NCI-H2171 (cell line): ENCODE measurements at places on chromosomes 12 and 14.

- no peak for DNase-seq
These were observed 336.8 kb upstream of the RGS6 start for GRCh38 chr14:71595441-71595840.

DNA sequence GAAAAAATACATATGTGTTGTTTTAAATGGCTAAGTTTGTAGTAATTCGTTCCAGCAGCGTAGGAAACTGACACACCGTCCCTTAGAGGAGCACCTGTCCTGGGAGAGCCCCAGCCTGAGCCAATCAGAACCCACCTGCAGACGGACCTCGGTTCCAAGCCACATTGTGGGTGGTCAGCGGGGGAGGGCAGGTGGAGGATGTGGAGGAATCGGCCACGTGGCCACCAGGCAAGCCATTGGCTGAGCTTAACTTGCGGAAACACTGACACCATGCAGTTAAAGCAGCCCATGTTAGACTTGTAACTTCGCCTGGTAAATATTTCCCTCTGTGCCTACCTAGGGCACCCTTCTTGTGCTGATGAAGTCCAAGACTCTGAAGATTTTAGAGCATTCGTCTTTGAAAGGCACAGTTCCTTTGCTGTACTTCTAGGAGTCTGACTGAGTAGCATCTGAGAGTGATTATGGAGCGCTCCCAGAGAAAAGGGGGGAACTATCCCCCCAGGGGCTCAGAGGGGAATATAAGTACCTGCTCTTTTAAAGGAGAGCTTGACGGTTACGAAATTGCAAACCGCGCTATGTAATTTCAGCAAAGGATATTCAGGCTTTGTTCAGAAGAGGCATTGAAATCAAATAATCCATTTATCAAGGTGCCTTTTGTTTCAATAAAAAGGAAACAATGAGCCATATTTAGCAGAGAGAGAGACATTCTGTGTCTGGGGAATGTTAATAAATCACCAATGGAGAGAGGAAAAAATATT is 135.7 kb downstream of the TMEM132C start:
- DNase-seq, result no peak

DNA sequence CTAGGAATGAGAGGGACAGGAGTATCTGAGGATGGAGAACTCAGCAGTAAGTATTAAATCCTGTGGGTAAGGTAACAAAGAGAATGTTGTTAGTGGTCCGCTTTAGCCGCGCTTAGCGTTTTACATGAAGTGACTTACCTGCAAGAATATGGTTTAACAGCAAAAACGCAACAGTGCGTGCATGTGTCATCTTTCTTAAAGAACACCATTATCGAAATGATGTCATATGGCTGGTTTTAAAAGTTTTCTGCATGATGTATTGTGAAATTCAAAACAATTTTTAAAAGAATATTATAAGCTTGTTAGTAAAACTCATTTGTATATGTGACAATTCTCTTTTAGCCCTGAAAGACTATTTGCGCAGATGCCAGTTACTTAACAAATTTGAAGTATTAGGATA is 1.7 kb downstream of the LEMD3 start:
- DNase-seq, result no peak

- no peak for DNase-seq
These were observed 158.4 kb upstream of the IGF1 start for GRCh38 chr12:102638777-102639176.

GRCh38 chr14:51684760-51685159 is 33.0 kb downstream of the FRMD6 start:
- no peak for DNase-seq

GRCh38 chr12:4440187-4440941 is 5.3 kb downstream of the FGF6 start:
- no peak for DNase-seq

GRCh38 chr12:40775661-40776060 is 83.4 kb downstream of the CNTN1 start:
- no peak for DNase-seq

GRCh38 chr12:54304187-54304810 is 3.5 kb upstream of the NFE2 start:
- no peak for DNase-seq

DNA sequence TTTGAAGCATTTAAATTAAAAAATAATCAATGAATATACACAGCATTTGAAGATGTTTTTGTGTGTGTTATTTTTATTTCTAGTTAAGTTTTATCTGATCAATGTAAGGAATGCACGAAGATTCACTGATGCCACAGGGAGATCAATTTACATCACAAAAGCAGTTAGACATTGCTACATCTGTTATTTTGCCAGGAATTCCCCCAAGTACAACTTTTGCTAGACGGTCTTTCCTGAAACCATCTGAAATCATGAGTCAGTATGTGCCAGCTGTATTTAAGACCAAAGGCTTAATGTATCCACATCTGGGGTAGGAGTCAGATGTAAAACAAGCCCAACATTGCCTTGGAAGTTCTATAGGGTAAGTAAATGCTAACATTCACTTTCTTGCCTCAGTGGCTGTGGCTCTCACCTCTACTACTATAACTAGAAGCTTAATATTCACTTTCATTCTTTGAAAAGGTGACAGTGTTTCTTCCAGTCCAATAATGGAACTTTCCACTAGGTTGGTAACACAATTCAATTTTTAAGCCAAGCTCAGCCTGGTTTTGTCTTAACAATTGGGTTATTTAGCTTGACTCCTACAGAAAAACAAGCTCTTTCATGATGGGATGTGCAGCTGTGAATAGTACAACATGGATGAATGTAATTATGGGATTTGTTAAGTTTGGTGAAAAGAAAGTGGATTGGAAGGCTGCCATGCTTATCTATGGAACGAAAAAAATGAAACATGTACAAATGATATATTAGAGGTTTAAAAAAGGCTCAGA is 385.4 kb upstream of the TMEM132C start:
- DNase-seq, result no peak

DNA sequence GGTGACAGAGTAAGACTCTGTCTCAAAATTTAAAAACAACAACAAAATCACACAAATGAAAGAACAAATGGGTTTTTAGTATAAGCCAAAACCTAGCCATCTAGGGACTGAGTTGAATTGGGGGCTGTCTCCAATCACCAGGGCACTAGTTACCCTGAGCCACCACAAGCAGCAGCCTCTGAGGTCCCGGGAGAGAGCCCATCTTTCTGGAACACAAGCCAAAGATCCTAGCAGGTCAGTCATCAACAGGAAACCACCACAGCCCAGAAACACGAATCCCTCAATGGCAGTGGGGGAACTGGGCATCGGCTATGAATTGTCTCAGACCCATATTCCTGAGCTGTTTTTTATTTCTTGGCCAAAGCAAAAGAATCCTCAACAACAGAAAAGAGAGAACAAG is 75.3 kb downstream of the KDM2B start:
- no peak for DNase-seq

GRCh38 chr12:128328961-128329360 is 62.0 kb downstream of the TMEM132C start:
- no peak for DNase-seq

DNA sequence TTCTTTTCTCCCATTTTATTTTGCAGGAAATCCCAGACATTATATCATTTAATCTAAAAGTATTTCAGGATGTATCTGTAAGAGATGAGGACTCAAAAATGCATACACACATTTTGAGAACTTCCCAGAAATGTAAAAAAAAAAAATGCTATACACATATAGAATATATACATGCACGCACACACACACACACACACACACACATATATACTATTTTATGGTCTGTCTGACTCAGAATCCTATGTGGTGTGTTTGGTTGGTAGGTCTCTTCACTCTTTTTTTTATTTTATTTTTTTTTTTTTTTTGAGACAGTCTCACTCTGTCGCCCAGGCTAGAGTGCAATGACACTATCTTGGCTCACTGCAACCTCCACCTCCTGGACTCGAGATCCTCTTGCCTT is 65.5 kb downstream of the FBXO34 start:
- DNase-seq, result no peak

GRCh38 chr14:101219896-101220703 is 316.6 kb upstream of the RTL1 start:
- DNase-seq, result no peak

DNA sequence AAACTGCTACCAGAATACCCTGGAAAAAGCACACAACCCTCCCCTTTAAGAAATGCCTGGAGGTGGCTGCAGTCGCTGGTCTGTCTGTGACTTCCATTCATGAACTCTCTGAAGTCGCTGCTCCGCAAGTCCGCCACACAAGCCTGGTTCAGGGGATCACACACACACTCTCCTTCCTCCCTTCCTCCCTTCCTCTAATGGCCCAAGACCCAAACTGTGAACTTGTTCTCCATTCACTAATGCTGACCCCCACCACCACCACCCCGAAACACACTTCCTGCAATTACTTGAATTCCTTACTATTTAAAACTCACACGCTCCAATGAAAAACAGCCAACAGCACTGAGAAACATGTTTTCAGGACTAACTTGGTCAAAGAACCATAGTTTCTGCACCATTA is 1.0 kb upstream of the LMO3 start:
- DNase-seq, result no peak

DNA sequence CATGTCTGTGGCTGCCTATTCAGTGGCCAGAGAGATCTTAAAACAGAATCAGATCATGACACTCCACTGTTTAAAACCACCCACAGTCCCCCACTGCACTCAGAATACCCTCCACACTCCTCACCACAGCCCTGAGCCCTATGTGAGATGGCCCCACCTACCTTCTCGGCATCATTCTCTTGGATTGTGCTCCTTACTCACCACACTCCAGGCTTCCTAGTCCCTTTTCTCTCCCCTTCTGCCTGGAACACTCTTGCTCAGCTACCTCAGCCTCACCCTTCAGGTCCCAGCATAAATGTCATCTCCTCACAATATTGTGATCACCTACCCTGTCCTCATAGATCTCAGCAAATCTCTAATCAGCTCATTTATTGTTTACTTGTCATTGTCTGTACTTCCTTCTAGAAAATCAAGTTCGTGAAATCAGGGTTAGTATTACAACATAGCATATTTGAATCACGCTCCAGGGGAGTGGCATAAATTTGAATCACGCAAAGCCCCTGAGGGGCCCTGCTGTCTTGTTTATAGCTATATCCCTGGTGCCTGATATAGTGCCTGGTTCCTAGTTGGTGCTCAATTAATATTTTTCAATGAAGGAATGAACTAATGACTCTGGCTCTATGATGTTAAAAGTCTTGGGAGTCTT is 42.8 kb downstream of the SLC35F4 start:
- no peak for DNase-seq

- DNase-seq, result no peak
These were observed 148.8 kb downstream of the TMEM30B start for GRCh38 chr14:61132336-61132735.

GRCh38 chr12:82721726-82722125 is 35.0 kb downstream of the TMTC2 start:
- DNase-seq, result no peak

- DNase-seq, result peak; percentile 45
These were observed 95.9 kb upstream of the PPP2R5C start for GRCh38 chr14:101665478-101666078.

DNA sequence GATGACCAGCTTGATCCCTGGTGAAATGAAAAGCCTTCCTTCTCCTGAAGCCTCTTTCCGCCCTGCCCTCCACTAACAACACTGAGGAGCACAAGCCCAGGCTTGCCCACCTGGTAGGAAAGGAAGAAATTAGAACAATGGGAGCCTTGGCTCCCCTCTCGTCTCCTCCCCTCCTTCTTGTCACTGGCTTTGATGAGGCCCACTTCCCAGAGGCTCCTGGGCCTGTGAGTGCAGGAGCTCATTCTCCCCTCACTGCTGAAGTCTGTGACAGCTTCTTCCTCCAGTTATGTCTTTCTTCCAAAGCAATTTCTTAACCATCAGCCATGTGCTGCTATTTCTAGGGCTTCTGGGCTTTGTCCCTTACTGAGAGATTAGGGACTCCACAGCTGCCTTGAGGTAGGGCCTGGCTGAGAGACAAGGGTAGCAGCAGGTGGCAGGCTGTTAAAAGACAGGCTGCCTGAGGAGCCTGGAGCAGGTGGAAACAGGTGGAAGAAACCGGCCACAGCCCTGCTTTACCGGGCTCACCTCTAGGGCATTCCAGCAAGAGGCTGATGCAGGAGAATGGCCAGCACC is 53.6 kb upstream of the SRSF5 start:
- DNase-seq, result peak; percentile 85

DNA sequence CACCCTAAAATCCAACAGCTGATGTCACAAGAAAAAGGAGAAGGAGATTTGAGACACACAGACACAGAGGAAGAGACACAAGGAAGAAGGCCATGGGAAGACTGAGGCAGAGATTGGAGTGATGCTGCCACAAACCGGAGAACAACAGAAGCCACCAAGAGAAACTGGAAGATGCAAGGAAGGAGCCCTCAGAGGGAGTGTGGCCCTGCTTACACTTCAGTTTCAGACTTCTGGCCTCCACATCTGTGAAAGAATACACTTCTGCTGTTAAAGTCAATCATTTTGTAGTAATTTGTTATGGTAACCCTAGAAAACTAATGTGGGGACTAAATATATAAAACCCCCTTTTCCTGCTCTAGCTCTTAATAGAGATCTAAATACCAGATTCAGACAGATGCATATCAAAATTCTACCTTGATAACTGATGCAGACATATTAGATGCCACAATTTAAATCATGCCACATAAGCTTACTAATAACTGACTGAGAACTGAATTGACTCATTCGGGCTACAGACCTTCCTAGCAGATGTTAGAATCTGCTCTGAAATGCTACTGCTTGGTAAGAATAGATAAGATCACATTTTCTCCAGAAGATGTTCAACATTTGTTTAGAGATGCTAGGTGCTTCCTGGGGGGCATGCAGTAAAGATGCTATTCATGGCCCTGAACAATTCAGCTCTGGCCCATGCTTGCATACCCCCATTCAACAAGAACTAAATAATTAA is 113.1 kb upstream of the CCND2 start:
- no peak for DNase-seq

GRCh38 chr14:102579696-102580549 is 12.5 kb upstream of the RCOR1 start:
- no peak for DNase-seq

GRCh38 chr12:113457185-113457584 is 14.5 kb downstream of the LHX5 start:
- no peak for DNase-seq

DNA sequence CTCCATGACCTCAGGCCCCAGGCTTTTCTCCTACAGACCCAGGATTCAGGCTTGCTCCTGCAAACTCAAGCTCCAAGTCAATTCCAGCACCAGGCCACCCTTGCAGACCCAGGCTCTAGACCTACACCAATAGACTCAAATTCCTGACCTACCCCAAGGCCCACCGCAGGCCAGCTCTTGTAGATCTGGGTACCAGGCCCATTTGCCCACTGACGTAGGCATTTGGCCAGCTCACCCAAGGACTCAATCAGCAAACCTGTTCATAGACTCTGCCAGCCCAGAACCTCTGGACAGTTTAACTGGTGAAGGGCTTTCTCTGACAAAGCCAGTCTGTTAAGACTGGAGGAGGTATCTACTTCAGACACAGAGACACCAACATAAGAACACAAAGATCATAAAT is 52.3 kb downstream of the SPTSSA start:
- no peak for DNase-seq

- no peak for DNase-seq
These were observed 115.0 kb downstream of the TSPAN9 start for GRCh38 chr12:3192221-3192620.

DNA sequence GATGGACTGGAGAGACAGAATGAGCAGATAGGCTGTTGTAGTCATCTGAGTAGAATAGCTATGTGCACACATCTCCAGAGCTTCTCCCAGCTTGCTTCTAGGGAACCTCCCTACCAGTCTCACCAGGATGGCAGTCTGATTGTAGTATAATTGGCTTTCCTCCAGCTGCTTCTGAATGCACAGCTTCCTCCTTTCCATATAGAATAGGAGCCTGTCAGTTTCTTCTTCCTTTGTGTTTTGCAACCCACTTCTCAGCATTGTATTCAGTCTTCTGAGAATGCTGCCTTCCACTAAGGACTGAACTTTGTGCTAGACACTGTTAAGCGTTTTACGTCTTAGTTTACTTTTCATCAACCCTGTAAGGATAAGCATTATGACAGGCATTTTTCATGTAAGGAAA is 2.2 kb upstream of the CSAD start:
- DNase-seq, result no peak
